ENCODE measurements at places on chromosomes 3 and 15. TPM values are rescaled to one million over a fixed set of nuclear protein-coding genes. Genes with fewer than 3 reads are reported as not detected.

OR5K2 gene
- total RNA-seq, result not detected

GOLGA8R gene
- total RNA-seq, result 0.24 TPM

C3orf22 gene
- total RNA-seq, result not detected

NMNAT3 gene
- 11.3 TPM for total RNA-seq

TLR9 gene
- under 0.01 TPM for total RNA-seq

ALPK3 gene
- under 0.01 TPM for total RNA-seq

SCN11A gene
- total RNA-seq, result under 0.01 TPM

BOC gene
- total RNA-seq, result 0.72 TPM

HYAL1 gene
- 4.8 TPM for total RNA-seq

FAM174B gene
- total RNA-seq, result 0.64 TPM

XCR1 gene
- not detected for total RNA-seq

APOD gene
- total RNA-seq, result 10.4 TPM

SFMBT1 gene
- 10.2 TPM for total RNA-seq

TRH gene
- not detected for total RNA-seq
